ENCODE measurements at places on chromosomes 3 and 15.

- no peak for DNase-seq
Measured at GRCh38 chr3:129954514-129954913, 20.0 kb upstream of the TRH start.

DNA sequence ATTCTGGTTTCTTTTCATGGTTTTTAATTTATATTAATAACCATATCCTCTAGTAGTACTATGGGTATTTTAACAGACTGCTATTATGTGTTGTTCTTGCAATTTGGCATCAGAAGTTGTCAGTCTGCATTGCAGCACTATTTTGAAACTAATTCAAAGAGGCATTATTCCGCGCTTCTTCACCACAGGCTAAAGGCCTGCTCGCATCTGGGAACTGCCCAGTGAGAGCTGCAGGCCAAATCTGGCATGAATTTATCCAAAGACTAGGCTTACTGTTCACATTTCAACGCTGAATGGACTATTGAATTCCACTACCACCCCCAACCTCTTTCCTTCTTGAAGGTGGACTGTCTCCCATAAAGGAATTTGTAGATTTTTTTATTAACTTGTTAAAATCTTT, 310.4 kb upstream of the NR2F2 start:
- DNase-seq: no peak

DNA sequence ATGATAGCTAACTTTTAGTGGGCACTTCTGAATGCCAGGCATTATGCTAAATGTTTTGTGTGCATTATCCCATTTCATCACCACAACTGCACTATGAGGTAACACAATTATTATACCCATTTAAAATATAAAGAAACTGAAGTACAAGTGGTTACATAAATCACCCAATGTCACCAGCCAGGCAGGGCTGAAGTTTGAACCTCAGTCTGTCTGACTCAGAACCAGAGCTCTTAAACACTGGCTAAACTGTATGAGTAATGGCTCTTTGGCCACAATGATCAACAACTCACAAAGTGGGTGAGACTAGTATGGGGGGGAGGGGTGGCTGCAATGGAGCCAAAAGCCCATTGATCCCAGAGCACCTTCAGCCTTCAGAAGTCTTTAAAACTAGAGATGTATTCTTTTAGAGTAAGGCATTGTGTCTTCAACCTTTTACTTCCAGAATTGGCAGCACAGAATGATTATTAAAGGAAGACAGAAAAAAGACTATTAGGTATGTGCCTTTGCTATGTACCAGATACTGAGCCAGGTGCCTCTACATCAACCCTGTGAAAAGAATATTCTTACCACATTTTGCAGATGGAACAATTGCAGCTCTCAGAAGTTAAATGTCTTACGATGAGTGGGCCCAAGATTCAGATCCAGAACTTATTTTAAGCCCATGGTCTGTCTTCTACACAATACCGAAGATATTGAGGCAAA, 166.9 kb downstream of the UACA start:
- no peak for DNase-seq

DNA sequence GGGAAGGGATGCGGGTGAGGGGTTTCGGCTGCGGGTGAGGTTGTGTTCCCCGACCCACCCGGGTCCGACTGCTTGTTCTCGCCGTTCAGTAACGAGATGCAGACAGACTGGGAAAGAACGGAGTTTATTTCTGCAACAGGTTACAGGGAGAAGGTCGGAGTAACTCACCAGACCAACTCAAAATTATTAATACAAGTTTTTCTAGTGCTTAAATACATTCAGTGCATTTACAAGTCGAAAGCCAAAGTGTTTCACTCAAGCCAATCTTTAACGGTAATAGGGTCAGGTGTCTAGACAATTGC, 492 bp upstream of the HIGD1A start:
- no peak for DNase-seq
